Heart left ventricle (tissue), 16 donors: ENCODE measurements at places on chromosomes 11 and 22. TPM values are rescaled to one million over a fixed set of nuclear protein-coding genes. Genes with fewer than 3 reads are reported as not detected.

Gene LGALS12
- total RNA-seq = 1.3 TPM

Gene OR2AG1
- total RNA-seq = not detected

- H3K4me3 ChIP-seq = no peak overlapping the region
- peaks cover 10% of the 10 kb centered on the region for H3K4me1 ChIP-seq
- no peaks in the 10 kb centered on the region for H3K27me3 ChIP-seq
- no peak overlapping the region for H3K27ac ChIP-seq
- DNase-seq = no peak
Observed at GRCh38 chr22:28229566-28230485, 310.8 kb upstream of the PITPNB start.

Gene BBOX1
- not detected for total RNA-seq

GRCh38 chr11:112277941-112278340 lies 17.3 kb upstream of the PLET1 start:
- H3K4me3 ChIP-seq = no peak overlapping the region
- H3K27me3 ChIP-seq = no peaks in the 10 kb centered on the region
- no peak for DNase-seq

DNA sequence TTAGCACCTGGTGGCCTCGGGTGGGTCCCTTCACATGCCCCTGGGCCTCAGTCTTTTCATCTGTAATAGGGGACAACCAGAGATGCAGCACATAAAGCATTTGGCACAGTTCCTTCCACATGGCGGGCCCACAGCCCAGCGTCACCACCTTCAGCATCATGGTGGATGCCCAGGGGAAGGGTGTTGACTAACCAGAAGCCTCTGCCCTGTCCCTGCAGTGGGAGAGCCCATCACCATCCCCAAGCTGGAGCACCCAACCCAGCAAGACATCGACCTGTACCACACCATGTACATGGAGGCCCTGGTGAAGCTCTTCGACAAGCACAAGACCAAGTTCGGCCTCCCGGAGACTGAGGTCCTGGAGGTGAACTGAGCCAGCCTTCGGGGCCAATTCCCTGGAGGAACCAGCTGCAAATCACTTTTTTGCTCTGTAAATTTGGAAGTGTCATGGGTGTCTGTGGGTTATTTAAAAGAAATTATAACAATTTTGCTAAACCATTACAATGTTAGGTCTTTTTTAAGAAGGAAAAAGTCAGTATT lies 14.8 kb upstream of the UVRAG start:
- DNase-seq = no peak
- no peaks in the 10 kb centered on the region for H3K4me1 ChIP-seq
- H3K27me3 ChIP-seq = no peaks in the 10 kb centered on the region
- H3K27ac ChIP-seq = no peak overlapping the region
- H3K4me3 ChIP-seq = no peak overlapping the region
